ENCODE measurements at places on chromosomes 3 and 15.

- no peak for DNase-seq
Observed at GRCh38 chr3:184078851-184079250, 18.0 kb upstream of the HTR3E start.

- DNase-seq, result no peak
Observed at GRCh38 chr3:146747051-146747450, 141.9 kb upstream of the PLSCR5 start.

- no peak for DNase-seq
Observed at GRCh38 chr15:99474909-99475753, 90.7 kb upstream of the MEF2A start.

- DNase-seq, result no peak
Observed at GRCh38 chr3:113405180-113405579, 36.1 kb downstream of the CFAP44 start.

- peak; percentile 19 for DNase-seq
Observed at GRCh38 chr3:154018100-154018696, 103.0 kb upstream of the ARHGEF26 start.

- DNase-seq, result no peak
Observed at GRCh38 chr3:132973441-132973840, 64.8 kb upstream of the TMEM108 start.

- DNase-seq, result no peak
Observed at GRCh38 chr15:88543065-88543776, 3.3 kb downstream of the DET1 start.

- DNase-seq, result no peak
Observed at GRCh38 chr3:52088445-52089367, 32.3 kb upstream of the DUSP7 start.

GRCh38 chr3:146585156-146585555 lies 20.0 kb downstream of the PLSCR5 start:
- DNase-seq, result no peak

- DNase-seq, result no peak
Observed at GRCh38 chr3:12004741-12005513, 739 bp downstream of the SYN2 start.

DNA sequence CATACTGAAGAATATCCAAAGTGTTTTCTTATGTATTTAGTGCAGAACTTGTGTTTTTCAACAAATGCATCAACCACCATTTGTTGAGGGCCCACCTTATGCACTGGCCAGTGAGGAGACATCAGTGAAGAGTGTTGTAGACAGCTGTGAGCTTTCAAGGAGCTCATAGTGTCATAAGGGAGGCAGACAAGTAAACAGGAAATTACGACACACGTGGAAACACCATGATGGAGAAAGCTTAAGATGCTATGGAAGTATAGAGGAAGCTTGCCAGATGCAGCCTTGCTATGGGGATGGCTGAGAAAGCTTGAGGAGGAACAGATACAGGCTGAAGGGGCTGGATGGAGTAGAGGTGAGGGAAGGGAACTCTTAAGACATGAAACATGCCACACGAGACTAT lies 50.8 kb upstream of the PSMD6 start:
- DNase-seq, result no peak

DNA sequence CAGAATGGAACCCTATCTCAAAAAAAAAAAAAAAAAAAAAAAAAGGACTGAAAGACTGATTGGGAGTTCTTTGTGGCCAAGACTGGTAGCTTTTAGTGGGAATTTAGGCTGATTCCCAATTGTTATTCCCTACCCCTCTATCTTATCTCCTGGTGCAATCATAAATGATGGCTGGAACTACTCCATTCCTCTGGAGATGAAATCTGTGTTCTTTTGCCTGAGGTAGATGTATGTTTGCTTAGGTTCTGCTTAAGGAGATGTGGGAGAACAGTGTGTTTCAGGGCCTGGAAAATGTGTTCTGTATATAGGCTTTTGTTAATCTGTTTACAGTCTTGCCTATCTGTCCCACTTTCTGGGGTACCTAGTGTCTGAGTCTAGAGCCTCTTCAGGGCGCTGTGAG lies 19.5 kb downstream of the UBE2Q2 start:
- DNase-seq, result no peak

- no peak for DNase-seq
Observed at GRCh38 chr3:47863391-47864128, 60.6 kb downstream of the DHX30 start.

- DNase-seq, result no peak
Observed at GRCh38 chr15:84648539-84648938, 5.5 kb downstream of the WDR73 start.

GRCh38 chr3:45965653-45966052 lies 22.4 kb downstream of the CXCR6 start:
- DNase-seq, result peak; percentile 35

DNA sequence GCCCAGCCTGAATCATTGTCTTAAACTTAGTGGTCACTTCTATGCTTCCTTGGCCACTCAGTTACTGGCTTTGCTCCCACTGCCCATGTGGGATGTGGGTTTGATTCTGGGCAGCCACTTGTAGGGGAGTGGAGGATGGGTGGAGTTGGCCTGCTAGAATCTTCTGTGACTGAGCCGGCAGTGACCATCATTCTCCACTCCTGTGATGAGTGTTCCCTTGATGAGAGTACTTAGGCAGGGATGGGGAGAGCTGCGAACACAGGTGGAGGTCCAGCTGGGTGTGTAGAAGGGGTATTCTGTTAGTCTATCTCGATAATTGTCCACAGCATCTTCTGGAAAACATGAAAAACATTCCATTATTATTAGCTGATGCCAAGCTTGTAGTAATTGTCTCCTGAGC lies 8.0 kb downstream of the TM6SF1 start:
- no peak for DNase-seq

GRCh38 chr3:66441129-66441528 lies 59.7 kb downstream of the LRIG1 start:
- no peak for DNase-seq

DNA sequence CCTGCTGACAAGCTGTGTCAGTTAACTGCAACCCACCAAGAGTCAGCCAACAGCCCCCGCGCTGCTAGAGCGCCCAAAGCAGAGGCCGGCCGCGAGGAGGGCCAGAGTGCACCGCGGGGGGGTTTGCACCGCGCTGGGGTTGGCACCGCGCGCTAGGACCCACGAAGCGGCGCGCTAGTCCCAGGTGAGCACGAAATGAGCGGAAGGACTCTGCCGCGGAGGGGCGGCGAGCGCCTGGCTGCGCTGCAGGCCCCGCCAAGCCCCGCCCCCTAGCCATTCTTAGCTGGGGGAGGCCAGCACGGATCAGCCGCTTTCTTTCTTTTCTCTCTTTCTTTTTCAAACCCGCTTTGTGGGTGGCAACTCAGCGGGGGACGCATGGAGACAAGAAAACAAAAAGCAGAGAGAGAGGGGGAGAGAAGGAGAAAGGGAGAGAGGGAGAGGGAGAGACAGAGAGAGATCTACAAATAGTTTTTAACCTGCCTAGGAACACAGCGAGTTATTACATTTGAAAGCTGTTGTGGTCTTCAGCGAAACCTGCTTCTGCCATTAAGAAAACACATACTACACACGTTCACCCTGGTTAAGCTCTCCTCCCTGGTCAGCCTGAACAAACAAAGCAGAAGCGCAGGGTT lies 6.9 kb upstream of the FOXB1 start:
- DNase-seq, result peak; percentile 61

DNA sequence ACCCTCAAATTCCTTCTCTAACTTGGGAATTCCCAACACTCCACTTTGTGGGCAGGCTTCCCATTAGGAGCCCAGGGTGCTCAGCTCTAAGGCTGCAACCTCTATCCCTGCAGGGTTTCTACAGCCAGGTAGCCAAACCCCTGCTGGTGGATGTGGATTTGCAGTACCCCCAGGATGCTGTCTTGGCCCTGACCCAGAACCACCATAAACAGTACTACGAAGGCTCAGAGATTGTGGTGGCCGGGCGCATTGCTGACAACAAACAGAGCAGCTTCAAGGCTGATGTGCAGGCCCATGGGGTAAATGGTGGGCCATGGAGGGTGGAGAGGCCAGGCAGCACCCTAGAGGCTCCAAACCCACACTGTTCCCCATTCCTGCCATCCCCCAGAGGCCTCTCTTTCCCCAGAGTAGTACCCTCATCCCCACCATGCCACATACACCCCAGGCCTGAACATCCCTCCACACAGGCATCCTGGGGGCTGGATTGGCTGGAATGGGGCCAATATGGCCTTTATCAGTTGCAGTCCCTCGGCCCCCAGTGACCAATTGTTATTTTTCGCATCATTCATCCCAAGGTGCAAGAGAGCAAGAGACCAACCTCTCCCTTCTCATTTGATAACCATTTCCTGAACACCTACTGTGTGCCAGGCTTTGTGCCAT lies 7.7 kb downstream of the ITIH1 start:
- no peak for DNase-seq

DNA sequence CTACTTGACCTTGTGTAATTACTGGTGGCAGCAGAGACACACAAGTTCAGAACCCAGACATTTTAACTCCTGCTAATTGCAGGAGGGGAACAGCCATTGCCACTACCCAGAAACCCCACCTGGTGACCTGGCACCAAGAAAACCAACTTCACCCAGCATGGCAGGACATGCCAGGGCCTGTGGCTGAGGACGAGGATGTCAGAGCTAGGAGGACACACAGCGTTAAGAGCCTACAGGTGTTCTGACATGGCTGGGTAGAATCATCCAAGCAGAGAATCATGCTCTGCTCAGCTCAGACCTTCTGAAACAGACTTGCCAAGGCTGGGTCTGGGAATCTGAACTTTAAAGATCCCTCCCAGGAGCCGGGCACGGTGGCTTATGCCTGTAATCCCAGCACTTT lies 11.7 kb upstream of the SPATA12 start:
- no peak for DNase-seq

DNA sequence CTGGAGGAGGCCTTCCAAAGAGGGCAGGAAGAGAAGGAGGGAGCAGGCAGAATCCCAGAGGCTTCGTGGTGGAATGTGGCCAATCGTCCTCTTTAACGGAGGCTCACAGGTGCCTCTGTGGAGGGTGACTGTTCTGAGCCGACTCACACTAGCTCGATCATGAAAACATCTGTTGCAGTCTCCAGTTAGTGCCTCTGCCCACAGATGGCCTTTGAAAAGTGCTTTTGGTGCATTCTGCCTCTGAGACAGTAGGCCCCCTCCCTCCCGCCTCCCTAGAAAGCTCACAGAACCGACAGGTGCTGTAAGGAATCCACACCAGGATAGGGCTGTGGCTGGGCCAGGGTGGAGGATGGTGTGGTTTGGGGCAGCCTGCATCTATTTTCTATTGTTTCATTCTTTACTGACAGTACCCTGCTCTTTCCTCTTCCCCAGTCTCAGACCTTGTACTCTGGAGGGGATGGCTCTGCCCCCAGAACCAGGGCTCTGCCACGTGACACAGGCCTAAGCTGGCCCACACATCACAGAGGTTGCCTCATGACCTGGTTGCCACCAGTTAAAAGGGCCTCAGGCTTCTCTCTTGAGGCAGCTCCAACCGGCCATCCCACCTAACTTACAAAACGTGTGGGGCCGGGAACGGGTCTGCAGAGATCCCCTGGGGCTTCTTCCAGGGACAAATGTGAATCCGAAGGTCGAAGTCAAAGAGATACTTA lies 27.2 kb upstream of the PIGZ start:
- DNase-seq, result no peak

GRCh38 chr15:90114451-90114901 lies 12.2 kb upstream of the IDH2 start:
- DNase-seq, result no peak

DNA sequence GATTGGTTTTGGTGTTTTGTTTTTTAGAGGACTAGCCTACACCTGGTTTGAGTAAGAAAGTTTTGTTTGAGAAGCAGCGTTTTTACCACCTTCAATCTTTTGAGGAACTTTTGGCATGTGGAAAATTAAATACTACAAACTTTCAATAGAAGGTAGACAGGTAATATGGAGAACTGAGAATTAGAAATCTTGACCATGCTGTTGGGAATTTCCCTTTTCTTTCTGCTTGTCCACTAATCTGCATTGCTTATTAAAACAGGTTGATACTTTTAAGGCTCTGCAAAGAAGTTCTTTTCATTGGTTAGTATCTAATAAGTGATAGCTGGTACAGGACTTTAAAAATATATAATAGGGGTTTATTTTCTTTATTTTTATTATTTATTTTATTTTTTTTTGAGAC lies 31.9 kb downstream of the UBE2E1 start:
- DNase-seq, result no peak

GRCh38 chr15:69478259-69478781 lies 25.7 kb downstream of the RPLP1 start:
- DNase-seq, result peak; percentile 51

DNA sequence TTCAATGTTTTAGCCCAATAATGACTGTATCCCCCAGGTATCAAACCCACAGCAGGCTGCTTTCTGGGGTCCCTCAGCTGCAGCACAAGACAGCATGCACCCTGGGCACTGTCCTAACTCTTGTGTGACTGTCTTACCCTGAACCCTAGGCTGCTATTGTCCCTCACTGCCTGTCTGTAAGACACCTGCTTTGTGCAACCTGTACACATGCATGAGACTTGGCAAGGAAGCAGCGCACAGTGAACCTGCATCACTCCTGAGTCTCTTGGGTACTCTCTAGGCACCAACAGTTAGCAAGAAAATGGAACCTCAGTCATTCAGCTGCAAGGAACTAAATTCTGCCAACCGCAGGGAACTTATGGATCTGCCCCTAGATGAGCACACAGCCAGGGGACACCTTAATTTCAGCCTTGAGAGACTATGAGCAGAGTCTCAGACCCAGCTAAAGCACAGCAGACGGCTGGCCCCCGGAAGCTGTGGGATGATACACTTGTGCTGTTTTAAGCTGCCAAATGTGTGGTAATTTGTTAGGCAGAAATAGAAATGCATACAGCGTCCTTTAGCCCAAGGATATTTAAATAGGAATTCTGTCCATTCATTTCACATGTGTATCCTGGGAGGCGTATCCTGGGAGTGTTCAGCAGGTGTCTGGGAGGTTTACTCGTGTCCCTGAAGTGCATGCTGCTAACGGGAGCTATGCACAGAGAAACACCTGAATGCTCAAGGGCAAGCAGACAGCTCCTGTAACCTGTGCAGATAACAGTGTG lies 223.8 kb downstream of the KLF13 start:
- DNase-seq, result no peak

DNA sequence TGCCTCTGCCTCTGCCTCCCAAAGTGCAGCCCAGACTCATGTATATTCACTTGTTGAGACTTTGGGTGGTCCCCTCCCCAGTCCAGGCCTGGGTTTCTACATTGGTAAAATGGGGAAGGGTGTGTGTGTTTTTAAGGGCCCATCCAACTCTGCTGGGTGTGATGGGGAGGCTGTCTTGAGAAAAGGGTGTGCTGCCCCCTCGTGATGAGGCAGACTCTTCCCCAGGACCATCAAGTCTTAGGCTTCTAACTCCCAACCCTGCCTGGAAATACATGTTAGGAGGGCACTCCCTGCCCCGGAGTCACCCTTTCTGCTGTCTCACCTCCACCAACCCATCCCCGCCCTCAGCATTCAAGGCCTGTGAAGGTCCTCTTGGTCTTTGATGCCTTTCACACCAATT lies 4.4 kb upstream of the PTPN23 start:
- DNase-seq, result no peak

DNA sequence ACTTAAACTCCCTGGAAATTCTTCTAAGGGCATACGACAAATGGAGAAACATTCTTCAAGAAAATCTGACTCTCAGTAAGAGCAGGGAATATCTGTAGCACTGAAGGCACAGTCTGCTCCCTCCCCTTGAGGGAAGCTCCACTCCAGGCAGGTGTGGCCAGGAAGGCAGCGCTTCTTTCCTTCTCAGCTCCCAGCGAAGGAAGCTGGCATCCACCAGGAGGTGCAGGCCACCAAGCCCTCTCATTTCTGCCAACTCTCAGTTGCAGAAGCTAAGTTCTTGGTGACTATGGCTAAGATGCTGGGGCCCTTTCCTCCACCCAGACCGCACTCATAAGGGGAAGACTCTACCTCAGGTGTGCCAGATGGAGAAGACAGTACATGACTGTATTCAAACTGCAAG lies 37.7 kb upstream of the SLC41A3 start:
- no peak for DNase-seq

- no peak for DNase-seq
Observed at GRCh38 chr15:76299786-76300185, 11.5 kb downstream of the ETFA start.

Measured in activated naive CD4-positive, alpha-beta T cell treated with Interleukin-2 at 50 U/mL for 16 hours (primary cell).